ENCODE measurements at places on chromosomes 13 and 19.
A peak's percentile ranks its signal among the peaks of the same experiment; 100 is the strongest.

- H3K36me3 ChIP-seq, result no peaks in the 10 kb centered on the region
- H3K4me3 ChIP-seq, result no peak overlapping the region
- no peak overlapping the region for H3K27ac ChIP-seq
- DNase-seq, result no peak
These were observed 126.1 kb upstream of the KL start for GRCh38 chr13:32889986-32890565.

DNA sequence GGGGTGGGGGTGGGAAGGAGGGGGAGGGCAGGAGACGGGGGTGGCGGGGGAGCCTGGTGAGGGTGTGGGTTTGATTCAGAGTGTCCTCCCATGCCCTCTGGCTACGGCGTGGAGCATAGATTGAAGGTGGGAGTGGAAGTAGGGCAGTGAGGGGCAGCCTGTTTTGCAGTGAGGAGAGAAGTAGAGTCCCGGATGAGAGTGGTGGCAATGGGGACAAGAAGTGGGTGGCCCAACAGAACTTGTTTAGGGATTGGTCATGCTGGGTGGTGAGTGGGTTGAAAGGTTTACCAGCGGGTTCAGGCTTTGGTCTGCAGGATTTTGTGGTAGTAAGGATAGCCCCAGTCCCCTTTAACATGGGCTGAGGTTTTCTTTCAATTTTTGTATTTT, 35.5 kb downstream of the SIPA1L3 start:
- no peaks in the 10 kb centered on the region for H3K27me3 ChIP-seq
- no peak for DNase-seq
- no peak overlapping the region for H3K4me3 ChIP-seq
- peaks cover 7% of the 10 kb centered on the region for H3K4me1 ChIP-seq

DNA sequence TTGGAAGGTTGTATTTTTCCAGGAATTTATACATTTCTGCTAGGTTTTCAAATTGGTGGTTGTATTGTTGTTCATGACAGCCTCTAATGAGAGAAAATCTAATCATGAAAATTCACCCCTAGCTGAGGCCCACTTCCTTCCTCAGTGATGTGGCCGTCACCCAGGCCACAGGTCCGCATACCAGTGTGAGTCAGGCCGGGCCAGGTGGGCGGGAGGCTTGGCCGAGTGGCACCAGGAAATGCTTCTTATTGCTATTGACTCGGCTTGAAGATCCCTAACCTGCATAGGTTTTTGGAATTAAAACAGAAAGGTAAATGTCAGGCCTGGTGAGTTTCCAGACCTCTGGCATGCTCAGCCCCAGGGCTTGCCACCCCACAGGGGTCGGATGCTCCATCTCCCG, 88.7 kb downstream of the SCGB2B2 start:
- no peak for DNase-seq
- no peaks in the 10 kb centered on the region for H3K27me3 ChIP-seq
- H3K36me3 ChIP-seq, result no peaks in the 10 kb centered on the region
- no peak overlapping the region for H3K27ac ChIP-seq

DNA sequence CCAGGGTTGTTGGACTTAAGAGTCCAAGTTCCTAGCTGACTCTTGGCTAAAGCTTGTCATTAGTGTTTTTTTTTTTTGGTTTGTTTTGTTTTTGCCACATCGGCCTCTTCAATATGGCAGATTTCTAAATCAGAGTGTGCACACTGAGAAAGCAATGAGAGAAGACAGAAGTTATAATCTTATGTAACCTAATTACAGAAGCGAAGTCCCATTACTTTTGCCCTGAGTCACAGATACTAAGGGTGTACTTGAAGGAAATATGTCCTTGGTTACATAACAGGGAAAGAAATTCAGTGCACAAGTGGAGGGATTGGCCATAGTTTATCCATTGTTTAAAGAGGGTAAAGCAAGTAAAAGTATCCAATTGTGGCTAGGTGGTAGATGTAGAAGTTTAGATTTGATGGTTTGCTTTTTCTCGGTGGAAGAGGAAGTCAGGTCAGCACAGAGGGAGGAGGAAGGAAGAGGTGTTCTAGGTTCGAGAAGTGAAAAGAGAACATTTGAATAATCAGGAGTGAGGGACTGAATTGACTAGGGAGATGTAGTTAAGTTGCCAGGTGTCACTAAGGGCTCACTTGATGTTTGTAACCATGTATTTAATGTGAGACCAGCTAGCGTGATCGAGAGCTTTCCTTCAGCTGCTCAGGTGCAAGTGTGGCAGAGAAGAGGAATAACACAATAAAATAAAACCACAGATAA, 12.2 kb downstream of the GTF2F2 start:
- H3K4me3 ChIP-seq, result no peak overlapping the region
- H3K27ac ChIP-seq, result no peak overlapping the region
- peaks cover 11% of the 10 kb centered on the region for H3K36me3 ChIP-seq
- no peak for DNase-seq
- peaks cover 3% of the 10 kb centered on the region for H3K4me1 ChIP-seq
- H3K27me3 ChIP-seq, result no peaks in the 10 kb centered on the region

DNA sequence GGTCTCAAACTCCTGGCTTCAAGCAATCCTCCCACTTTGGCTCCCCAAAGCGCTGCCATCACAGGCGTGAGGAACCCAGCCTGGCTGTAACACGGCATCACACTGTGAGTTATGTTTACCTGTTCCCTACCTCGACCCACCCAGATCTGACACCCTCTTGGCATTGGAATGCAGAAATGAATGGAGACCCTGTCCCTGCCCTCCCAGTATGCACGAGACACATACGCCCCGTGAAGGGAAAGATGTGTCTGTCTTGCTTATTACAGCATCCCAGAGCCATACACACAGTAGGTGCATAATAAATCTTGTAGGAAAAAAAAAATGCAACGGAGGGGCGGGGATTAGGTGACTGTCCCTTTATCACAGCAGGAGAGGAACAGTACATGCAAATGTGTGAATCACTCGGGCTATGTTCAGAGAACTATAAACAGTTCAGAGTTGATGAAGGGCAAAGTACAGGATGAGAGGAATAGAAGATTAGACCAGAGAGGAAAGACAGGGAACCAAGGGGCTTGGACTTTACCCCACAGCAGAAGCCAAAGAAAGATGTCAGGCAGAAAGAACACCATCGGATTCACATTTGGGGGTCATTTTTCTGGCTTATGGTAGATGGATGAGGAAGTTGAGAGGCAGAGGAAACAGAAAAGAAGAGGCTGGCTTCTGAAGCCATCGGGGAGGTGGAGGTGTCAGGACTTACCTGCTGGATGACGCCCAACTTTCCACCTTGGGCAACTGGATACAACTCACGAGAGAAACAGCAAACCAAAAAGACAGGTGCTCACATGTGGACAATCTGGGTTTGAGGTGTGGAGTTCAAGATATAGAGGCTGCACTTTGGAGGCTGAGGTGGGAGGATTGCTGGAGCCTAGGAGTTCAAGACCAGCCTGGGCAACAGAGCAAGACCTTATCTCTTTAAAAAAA, 94.3 kb downstream of the INSR start:
- DNase-seq, result no peak
- H3K36me3 ChIP-seq, result no peaks in the 10 kb centered on the region
- no peaks in the 10 kb centered on the region for H3K27me3 ChIP-seq
- no peak overlapping the region for H3K27ac ChIP-seq

GRCh38 chr19:29675650-29676186, 10.5 kb downstream of the PLEKHF1 start:
- no peak for DNase-seq
- H3K27ac ChIP-seq, result no peak overlapping the region

- no peak for DNase-seq
- no peaks in the 10 kb centered on the region for H3K36me3 ChIP-seq
- H3K27me3 ChIP-seq, result no peaks in the 10 kb centered on the region
- no peak overlapping the region for H3K27ac ChIP-seq
These were observed 186.2 kb downstream of the PCDH9 start for GRCh38 chr13:67043901-67044300.

GRCh38 chr13:50244713-50245574, 229.7 kb downstream of the KCNRG start:
- no peak for DNase-seq
- H3K36me3 ChIP-seq, result no peaks in the 10 kb centered on the region
- H3K4me3 ChIP-seq, result no peak overlapping the region
- H3K27me3 ChIP-seq, result no peaks in the 10 kb centered on the region
- H3K27ac ChIP-seq, result no peak overlapping the region

DNA sequence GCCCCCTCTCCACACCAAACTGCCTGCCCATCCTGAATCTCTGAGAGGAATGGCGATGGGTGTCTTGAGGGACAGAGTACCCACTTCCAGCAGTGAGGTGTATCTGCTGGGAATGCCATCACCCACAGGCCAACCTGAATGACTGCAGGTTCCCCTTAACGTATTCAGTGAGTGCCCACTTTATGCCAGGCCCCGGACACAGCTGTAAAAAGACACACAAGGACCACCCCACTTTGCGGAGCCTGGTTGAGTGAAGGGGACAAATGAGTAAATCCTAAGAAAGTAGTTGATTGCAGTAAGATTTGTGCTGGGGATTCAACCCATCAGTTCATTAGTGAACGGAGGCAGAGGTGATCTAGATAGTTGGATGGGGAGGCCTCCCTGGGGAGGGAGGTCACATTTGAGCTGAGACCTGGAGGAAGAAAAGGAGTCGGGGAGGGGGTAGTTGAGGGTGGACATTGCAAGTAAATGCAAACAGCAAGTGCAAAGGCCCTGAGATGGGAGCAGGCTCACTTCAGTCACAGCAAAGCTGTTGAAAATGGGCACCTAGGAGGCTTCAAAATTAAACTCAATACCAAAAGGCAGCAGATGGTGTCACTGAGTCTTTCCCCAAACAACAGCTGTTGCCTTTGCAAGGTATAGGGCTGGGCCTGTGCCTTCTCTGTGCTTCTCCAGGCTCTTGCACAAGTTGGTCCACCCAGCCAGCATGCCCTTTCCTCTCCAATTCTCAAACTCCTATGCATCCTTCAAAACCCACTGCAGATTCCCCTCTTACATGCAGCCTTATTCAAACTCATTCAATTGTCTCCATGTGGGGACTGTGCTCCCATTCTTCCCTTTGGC, 4.3 kb downstream of the GDF15 start:
- H3K27me3 ChIP-seq, result no peaks in the 10 kb centered on the region
- H3K36me3 ChIP-seq, result no peaks in the 10 kb centered on the region
- H3K4me3 ChIP-seq, result no peak overlapping the region

DNA sequence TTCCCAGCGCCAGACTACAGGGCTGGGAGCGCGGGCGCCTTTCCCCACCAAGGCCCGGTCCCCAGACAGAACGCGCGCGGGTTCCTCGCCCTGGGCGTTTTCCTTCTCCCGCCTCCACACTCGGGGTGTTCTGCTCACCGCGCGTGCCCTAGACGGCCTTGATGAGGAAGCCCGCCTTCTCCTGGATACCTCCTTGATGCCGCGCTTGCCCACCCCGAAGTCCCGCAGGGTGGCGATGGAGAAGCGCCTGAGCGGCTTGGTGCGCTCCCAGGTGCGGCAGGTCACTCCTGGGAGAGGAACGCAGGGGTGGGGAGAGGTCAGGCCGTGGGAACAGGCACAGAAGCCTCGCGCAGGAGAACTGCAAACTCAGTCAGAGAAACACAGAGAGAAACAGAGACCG, 34.8 kb downstream of the CYP2B6 start:
- no peak overlapping the region for H3K27ac ChIP-seq
- H3K36me3 ChIP-seq, result no peaks in the 10 kb centered on the region
- H3K4me1 ChIP-seq, result no peaks in the 10 kb centered on the region
- H3K27me3 ChIP-seq, result peaks cover 17% of the 10 kb centered on the region
- DNase-seq, result no peak
- no peak overlapping the region for H3K4me3 ChIP-seq

DNA sequence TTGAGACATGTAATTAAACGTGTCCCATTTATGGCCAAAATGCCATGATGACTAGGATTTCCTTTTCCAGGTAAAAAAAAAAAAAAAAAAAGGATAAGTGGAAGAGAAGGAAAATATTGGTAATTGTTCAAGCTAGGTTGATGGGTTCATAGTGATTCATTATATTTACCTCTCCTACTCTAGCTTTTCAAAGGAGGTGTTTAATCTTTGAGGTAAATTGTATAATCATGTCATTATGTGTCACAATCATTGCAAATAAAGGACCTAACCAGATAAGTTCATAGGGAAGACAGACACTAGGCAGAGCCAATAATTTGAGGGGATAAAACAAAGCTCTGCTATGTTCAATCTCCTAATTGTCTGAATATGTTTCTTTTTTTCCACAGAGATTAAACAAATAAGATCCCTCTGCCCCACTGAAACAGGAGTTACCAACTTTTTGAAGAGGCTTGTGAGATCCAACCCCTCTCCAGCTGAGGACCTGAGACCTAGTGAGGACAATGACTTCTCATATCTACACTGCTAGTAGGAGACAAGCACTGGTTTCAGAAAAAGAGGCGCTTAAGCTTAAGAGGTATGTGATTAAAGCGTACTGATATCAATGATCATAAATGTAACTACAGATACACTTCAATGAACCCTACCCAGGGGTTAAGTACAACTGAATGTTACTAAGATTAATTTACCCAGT, 61.4 kb downstream of the USP12 start:
- peaks cover 24% of the 10 kb centered on the region for H3K36me3 ChIP-seq
- H3K4me3 ChIP-seq, result no peak overlapping the region
- H3K27me3 ChIP-seq, result no peaks in the 10 kb centered on the region

- H3K4me1 ChIP-seq, result peaks cover 23% of the 10 kb centered on the region
- no peaks in the 10 kb centered on the region for H3K27me3 ChIP-seq
- H3K36me3 ChIP-seq, result peaks cover 4% of the 10 kb centered on the region
- H3K27ac ChIP-seq, result no peak overlapping the region
- no peak for DNase-seq
These were observed 16.4 kb downstream of the PEPD start for GRCh38 chr19:33505148-33505547.

- H3K27me3 ChIP-seq, result no peaks in the 10 kb centered on the region
- no peak overlapping the region for H3K4me3 ChIP-seq
- no peaks in the 10 kb centered on the region for H3K36me3 ChIP-seq
- H3K27ac ChIP-seq, result no peak overlapping the region
- DNase-seq, result no peak
- peaks cover 17% of the 10 kb centered on the region for H3K4me1 ChIP-seq
These were observed 70.6 kb upstream of the MEDAG start for GRCh38 chr13:30835442-30835841.

DNA sequence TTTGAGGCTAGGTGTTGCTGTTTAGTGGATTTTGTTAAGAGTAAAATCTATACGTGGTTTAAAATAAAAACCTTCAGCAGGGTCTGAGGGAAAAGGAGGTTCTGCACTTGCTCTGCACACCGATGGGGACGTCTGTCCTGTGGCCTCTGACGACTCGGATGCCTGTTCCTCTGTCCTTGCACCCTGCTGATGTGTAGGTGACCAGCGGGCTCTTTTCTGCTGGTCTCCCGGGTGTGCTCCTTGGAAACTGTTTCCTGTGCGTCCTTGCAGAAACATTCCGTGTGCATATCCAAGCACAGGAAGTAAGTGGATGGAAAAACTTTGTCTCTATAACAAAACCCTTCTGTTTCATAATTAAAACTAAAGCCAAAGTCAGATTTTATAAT, 3.8 kb downstream of the ATP4B start:
- H3K4me1 ChIP-seq, result peaks cover 8% of the 10 kb centered on the region
- H3K4me3 ChIP-seq, result no peak overlapping the region
- H3K36me3 ChIP-seq, result no peaks in the 10 kb centered on the region
- no peak overlapping the region for H3K27ac ChIP-seq

- no peak overlapping the region for H3K27ac ChIP-seq
- H3K4me3 ChIP-seq, result no peak overlapping the region
- H3K27me3 ChIP-seq, result peaks cover 2% of the 10 kb centered on the region
- H3K4me1 ChIP-seq, result no peaks in the 10 kb centered on the region
- DNase-seq, result no peak
- no peaks in the 10 kb centered on the region for H3K36me3 ChIP-seq
These were observed 23.0 kb downstream of the NFIC start for GRCh38 chr19:3389446-3389778.

GRCh38 chr13:98576200-98576945, 534 bp downstream of the STK24 start:
- DNase-seq, result peak; percentile 29
- no peaks in the 10 kb centered on the region for H3K27me3 ChIP-seq
- H3K4me1 ChIP-seq, result peaks cover 8% of the 10 kb centered on the region
- H3K36me3 ChIP-seq, result peaks cover 12% of the 10 kb centered on the region
- H3K4me3 ChIP-seq, result peak overlapping the region; percentile 55

Measured in neuronal stem cell (in vitro differentiated cells).